ENCODE measurements at places on chromosomes 11 and 22.

DNA sequence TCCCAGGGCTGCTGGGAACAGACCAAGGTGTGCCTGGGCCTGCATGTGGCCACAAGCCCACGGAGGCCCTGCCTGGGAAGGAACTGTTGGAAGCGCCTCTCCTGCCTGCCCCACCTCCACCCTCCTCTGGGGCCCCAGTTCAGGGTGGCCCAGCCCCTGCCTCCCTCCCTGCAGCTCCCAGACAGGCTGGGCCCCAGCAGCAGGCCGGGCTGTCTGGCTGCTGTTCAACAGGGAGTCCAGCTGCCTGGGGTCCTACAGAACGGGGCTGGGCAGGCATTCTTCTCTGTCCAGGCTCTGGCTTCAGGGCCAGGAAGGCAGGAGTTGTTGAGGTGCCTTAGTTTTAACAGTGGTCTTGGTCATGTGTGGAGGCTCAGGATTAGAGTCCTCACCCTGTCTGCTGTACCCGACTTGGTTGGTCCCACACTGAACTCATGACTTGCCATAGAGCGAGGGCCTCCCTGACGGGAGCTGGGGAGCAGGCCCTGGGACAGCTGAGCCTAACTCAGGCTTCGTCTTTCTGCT, 11.8 kb downstream of the PRDM11 start:
- DNase-seq, result no peak

GRCh38 chr11:69377029-69377952, 83.3 kb downstream of the MYEOV start:
- DNase-seq, result no peak

DNA sequence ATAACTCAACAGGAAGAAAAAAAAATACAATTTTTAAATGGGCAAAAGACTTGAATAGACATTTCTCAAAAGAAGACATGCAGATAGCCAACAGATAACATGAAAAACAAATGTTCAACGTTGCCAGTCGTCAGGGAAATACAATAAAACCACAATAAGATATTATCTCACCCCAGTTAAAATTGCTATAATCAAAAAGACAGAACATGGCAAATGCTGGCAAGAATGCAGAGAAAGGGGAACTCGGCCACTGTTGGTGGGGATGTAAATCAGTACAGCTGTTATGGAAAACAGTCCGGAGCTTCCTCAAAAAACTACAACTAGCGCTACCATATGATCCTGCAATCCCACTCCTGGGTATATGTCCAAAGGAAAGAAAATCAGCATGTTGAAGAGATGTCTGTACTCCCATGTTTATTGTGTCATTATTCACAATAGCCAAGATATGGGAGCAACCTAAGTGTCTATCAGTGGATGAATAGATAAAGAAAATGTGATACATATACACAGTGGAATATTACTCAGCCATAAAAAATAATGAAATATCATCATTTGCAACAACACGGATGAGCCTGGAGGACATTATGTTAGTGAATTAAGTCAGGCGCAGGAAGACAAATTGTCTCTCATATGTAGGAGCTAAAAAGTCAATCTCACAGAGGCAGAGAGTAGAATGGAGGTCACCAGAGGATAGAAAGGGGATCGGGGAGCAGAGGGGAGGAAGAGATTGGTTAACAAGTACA, 12.2 kb upstream of the CYTH4 start:
- no peak for DNase-seq

DNA sequence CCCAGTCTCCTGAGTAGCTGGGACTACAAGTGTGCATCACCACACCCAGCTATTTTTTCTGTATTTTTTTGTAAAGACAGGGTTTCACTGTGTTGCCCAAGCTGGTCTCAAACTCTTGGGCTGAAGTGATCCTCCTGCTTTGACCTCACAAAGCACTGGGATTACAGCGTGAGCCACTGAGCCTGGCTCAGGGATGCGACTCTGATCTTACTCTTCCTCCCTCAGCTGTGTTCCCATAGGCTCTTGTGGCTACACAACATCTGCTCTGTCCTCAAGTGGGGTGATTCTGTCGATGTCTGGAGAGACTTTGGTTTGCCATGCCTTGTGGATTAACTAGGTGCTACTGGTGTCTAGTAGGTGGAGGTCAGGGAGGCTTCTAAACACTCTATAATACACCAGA, 127.0 kb upstream of the SERPIND1 start:
- no peak for DNase-seq
